Cerebellum (tissue), 4 donors: ENCODE measurements at places on chromosomes 3 and 15. TPM values are rescaled to one million over a fixed set of nuclear protein-coding genes. Genes with fewer than 3 reads are reported as not detected.

- no peak for DNase-seq
Observed at GRCh38 chr15:76447728-76448441, 111.3 kb downstream of the ISL2 start.

- DNase-seq, result no peak
Observed at GRCh38 chr3:10244009-10244408, 4.2 kb upstream of the TATDN2 start.

DNA sequence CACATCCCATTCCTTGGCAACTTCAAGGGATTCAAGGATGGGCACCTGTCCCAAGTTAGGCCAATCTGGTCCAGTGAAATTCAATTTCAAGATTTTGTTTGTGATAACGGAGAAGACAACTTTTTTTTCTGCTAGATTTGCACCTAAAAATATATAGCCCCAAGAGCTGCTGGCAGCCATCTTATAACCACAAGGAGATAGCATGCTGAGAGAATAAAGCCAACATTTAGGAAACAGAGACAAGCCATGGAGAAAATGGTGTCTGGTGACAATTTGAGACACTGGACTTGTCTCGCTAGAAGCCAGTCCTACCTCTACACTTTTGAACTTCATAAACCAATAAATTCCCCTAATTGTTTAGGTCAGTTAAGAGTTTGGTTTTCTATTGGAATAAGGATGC, 5.4 kb downstream of the PARL start:
- no peak for DNase-seq

DNA sequence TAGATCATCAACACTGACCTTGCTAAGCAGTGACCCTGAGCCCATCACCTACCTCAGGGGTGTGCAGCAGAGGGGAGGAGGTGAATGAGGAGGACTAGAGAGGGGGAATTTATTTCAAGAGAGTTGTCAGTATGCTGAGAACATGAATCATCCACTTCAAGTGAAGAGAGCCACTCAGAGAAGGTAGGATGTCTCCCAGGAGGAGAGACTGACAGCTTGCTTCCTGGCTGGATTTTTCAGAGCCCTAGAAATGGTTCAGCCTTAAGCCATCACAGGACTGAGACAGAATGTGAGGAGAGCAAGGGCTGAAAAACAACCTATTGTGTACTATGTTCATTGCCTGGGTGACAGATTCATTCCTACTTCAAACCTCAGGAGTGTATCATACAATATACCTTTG, 34.8 kb downstream of the CCNL1 start:
- DNase-seq, result no peak

DNA sequence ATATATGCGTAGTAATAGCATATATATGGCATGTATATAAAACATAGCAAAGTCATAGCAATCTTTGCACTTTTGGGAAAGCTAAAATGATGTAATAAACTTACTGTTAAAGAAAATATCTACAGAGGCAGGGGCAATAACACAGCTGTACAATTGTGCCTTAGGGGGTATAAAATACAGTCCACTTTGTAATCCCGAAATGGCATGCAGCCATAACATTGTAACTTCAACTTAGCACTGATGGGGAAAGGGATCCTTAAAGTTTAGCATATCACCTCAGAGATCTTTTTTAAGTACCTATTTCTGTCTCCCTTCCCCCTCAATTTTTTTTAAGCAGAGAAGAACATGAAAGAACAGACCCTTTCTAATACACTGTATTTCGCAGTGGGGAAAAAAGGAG, 40.8 kb downstream of the PLD1 start:
- no peak for DNase-seq

GRCh38 chr15:79657722-79658121, 225.6 kb downstream of the MINAR1 start:
- no peak for DNase-seq

- DNase-seq, result no peak
Observed at GRCh38 chr15:61659566-61660190, 400.6 kb downstream of the VPS13C start.

GRCh38 chr15:32705446-32705845, 12.4 kb upstream of the GREM1 start:
- no peak for DNase-seq

GRCh38 chr3:127920738-127921137, 5.7 kb downstream of the KBTBD12 start:
- DNase-seq, result no peak

DNA sequence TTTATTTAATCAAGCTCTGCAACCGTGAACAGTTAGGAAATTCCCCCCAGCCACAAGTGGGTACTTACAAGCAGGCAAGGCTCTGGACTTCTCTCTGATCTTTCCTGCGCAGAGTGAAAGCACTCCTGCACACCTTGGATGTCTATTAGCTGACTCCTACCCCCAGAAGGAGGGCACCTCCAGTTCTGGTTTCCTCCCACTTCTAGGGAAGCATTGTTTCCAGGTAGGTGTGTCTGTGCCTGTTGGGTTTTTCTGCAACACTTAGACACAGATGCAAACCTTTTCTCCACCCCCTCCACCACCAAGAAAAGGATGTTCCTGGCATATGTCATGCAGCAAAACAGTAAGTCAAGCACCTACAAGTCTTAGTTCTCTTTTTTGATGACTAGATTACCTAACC, at the start of gene ZBED2:
Gene ZBED2, minus strand, starts transcription at position 115 of the 400 bp plus-strand sequence. CDS start 1,145 bp downstream, outside the sequence.
- DNase-seq, result no peak

GRCh38 chr15:80579611-80580010, 115.5 kb upstream of the ABHD17C start:
- no peak for DNase-seq

GRCh38 chr3:86702381-86702958, 288.5 kb downstream of the VGLL3 start:
- no peak for DNase-seq

DNA sequence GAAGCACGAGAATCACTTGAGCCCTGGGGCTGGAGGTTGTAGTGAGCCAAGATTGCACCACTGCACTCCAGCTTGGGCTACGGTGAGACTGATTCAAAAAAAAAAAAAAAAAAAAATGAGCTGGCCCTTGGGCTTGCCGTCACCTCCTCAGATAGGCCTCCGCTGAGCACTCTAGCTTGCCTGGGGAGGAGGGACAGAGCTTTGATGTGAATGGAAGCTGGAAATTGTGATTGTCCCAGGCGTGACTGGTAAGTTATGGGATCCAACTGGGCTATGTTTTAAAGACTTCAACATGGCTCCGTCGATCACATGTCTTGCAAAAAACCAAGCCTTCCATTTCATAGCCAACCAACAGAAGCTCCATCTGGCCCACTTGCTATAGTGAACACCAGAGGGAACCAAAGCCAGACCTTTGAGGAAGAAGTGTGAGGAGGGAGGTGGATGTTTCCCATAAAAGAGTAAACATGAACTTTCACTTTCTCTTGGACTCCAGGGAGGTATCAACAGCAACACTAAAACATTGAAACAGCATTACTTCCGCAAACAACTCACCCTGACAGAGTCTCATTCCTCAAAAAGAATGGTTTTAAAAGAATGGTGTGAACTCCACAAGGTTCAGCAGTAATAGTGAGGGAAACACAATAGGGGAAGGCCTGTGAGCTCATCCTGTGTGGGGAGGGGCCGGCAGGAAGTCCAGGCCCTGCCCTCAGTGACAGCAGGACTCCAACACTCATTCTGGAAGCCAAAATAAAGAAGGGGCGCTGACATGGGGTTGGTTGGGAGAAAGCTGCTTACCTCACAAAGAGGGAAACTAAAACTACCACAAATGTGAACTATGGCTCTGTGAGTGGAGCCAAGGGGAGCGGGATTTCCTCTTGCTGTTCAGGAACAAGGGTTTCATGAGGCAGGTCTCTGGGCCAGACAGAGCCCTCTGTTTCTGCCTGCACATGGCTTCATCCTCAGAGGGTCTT, 59.2 kb upstream of the IL12A start:
- no peak for DNase-seq

DNA sequence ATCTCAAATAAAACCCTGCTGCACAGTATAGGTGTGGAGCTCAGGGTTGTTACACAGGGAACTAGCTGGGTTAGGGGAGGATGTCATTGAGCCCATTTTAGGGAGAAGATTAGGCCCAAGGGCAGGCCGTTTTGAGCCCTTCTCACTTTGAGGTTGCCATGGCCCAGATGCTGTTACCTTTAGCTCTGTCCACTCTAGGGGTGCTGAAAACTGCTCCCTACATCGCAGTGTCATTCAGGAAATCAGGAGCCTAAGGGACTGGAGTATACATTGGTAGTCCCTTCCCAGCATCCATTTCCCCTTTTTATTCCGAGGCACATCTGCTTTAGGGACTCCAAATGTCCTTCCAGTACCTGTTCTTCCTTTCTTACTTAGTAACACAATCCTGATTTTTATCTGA, 79.0 kb upstream of the SELENOK start:
- no peak for DNase-seq

DNA sequence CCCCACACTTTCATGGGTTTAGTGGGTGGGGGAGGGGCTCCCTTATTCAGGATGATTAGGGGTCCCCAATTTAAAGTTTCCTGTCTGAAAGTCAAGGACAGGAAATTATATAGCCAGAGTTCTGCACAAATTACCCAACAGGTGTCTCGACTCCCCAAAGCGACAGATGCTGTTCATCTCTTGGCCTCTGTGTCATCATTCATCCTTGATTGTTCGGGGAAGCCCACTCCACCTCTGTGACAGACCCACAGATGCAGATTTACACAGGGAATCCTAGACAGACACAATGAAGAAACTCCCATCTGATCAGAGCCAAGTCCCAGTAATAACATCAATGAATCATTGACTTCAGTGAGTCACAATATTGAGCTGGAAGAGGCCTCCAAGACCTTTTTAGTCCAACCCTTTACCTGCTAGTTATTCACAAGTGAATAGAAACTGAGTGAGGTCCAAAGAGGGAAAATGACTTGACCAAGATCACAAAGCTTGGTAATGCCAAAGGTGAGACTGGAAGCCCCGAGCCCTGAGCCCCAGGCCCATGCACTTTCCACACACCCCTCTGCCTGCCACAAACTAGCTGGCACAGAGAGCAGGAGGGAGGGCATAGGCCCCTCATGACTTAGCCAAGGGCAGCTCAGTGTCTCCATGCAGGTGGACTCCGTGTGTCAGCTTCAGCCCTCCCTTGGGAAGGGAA, 7.9 kb upstream of the SRP14 start:
- no peak for DNase-seq

- DNase-seq, result no peak
Observed at GRCh38 chr15:100043692-100044091, 298.1 kb downstream of the ADAMTS17 start.

DNA sequence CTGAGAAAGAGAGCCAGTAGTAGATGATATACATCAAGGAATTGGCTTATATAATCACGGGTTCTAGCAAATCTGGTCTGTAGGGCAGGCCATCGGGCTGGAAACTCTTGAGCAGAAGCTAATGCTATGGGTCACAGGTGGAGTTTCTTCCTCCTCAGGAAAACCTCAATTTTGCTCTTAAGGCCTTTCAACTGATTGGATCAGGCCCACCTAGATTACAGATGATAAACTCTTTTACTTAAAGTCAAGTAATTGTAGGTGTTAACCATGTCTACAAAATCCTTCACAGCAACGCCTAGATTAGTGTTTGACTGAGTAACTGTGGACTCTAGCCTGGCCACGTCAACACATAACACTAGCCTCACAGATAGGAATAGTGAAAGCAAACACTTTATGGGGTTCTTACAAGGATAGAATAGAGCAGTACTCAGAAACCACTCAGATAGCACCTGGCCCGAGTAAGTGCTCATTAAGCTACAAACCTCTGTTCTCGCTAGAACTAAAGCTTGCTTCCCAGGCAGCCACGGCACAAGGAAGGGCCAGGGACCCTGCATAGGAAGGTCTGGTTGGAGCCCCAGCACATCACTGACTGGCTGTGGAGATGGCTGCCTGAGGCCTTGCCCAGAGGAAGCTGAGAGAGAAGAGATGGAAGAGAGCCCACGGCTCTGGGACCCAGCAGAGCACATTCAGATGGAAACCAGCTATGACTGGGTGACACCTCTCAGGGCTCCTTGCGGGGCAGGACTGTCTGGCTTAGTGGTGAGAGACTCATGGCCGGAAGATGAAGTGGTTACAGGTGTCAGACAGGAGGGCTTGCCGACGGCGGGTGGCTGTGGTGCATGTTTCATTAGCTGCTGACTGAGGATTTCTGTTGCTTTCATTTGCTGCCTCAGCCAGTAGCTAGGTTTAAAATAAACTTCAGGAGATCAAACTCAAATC, 202.5 kb upstream of the TLE3 start:
- DNase-seq, result no peak

DNA sequence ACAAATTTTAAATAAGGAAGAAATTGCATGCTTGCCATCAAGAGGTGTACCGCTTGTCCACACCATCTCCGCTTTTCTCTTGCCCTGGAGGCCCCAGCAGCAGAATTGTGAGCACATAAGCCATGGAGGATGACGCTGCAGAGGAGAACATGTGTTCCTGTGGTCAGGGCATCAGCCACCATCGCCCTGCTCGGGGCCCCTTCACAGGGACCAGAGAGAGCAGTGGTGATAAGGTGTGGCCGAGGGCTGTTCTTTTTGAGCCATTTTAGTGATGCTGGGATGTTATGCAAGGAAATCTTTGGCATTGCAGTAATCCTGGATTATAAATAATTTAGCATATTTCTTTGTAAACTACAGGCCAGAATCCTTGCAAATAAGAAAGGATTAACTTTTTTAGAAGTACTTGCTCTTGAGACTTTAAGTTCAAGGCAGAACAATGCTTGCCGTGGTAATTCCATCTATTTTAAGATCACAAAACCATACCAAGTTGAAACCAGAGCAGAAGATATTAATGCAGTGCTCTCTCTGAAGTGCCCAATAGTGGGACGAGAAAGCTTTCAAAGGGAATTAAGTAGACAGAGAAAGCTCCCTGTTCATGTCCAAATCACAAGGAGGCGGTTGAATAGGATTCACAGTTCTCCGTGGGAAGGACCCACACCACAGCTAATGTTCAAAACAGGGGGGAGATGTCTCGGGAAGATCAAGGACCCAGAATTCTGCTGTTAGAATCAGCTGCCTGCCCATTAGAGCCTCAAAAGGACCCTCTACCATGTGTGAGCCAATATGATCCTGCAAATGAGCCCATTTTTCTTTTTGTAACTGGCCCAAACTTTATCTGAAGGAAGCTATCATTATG, 338.5 kb downstream of the RORA start:
- DNase-seq, result no peak

- DNase-seq, result no peak
Observed at GRCh38 chr3:2661078-2661477, 449.1 kb downstream of the IL5RA start.

- DNase-seq, result no peak
Observed at GRCh38 chr3:166706094-166706493, 674.0 kb downstream of the ZBBX start.

DNA sequence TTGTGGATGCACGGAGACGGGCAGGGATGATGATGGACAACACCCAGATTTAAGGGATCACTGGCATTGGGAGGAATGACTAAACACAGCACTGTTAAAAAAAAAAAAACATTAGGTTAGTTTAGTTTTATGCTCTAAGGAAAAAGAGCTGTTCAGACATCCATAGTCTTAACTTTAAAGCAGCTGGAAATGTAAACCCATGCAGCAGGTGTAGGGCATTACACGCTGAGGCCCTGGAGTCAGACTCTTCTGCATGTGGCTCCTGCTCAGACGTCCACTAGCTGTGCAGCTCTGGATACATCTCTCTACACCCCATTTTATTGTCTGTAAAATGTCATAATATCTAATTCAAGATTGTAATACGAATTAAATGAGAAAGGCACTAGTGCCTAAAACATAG, 191.8 kb upstream of the RASGRP1 start:
- DNase-seq, result no peak

- DNase-seq, result no peak
Observed at GRCh38 chr15:69810431-69811354, 287.0 kb downstream of the TLE3 start.

The GPR15 gene
- total RNA-seq, result not detected

The HHLA2 gene
- 0.18 TPM for total RNA-seq

The CADPS gene
- 187 TPM for total RNA-seq

The ABHD17C gene
- total RNA-seq, result 18.5 TPM

The PAK2 gene
- 38.3 TPM for total RNA-seq

The XXYLT1 gene
- total RNA-seq, result 25.4 TPM
